Body of pancreas (tissue), 4 donors: ENCODE measurements at places on chromosomes 5 and 9. TPM values are rescaled to one million over a fixed set of nuclear protein-coding genes. Genes with fewer than 3 reads are reported as not detected.

The MED10 gene
- total RNA-seq = 15.5 TPM

The CCDC192 gene
- total RNA-seq = not detected

The PCDHGC5 gene
- total RNA-seq = 2.0 TPM

The CTNND2 gene
- total RNA-seq = 21.0 TPM

The MRPS2 gene
- total RNA-seq = 15.8 TPM

The FAM221B gene
- not detected for total RNA-seq

The ADAMTS12 gene
- total RNA-seq = 2.3 TPM
